ENCODE measurements at places on chromosomes 7 and 10.
A peak's percentile ranks its signal among the peaks of the same experiment; 100 is the strongest.

DNA sequence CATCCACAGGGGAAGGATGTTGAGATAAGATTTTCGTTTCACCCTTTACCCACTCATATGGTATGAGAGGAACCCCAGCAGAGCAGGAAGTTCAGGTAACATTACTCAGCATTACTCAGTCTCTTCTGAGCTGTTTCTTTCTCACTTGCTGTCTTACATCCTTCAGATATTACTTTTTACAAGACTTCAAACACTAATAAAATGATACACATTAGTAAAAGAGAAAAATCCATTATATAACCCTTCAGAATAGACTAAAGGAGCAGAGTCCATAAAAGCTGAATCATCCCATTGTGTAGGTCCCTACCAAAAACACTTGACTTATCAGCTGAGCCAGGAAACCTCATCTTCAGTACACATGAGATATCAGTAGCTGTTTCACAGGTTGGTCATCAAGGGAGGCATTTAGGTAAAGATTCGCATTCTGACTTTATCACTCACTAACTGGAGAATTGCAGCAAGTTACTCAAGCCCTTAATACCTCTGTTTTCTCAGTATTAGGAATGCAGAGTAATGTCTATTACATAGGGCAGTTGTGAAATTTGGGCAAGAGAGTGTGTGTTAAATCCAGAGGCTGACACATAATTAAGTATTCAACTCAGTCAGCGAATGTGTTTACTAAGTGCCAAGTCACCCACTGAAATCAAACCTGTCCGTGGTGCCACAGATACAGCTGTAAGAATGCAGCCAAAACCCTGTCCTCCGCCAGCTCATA lies 44.7 kb downstream of the KLF6 start:
- DNase-seq = no peak

GRCh38 chr7:129170441-129171021 lies 17.9 kb upstream of the SMO start:
- no peak for DNase-seq

DNA sequence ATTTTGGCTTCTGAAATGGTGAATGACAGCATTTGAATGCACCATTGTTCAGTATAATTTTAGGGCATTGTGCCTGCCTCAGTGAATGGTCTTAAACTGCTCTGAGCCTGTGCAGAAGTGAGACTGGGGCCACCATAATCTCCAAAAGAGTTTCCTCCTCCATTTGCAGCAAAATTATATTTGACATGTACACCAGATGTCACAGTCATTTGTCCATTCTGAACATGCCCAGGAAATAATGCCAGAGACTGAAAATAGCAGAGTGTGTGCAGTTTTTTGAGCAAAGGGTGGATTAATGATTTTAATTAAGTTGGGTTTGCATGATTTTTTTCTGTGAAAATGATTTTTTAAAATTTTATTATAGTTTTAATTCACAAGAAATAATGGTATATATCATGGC lies 26.4 kb upstream of the SLC35B4 start:
- DNase-seq = no peak

GRCh38 chr7:99380823-99381663 lies 6.5 kb downstream of the ARPC1B start:
- no peak for DNase-seq

- no peak for DNase-seq
Observed at GRCh38 chr7:41003611-41003940, 699.3 kb downstream of the INHBA start.

DNA sequence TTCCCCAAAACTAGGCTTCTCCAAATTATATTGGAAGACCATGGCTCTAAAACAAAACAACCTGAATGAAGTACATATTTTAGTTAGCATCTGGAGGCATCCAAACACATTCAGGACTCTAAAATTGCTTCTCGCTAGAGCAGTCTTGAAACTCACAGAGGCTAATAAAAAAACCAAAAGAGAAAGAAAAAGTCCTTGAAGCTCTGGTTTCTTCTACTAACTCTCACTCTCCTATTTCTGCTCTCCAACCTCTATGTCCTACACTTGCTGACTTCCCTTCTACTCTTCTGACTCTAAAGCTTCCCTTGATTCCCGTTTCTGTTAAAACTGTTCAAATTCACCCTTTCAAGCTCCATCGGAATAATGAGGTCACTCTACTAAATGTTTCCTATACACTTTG lies 370.7 kb upstream of the HPS1 start:
- DNase-seq = no peak

DNA sequence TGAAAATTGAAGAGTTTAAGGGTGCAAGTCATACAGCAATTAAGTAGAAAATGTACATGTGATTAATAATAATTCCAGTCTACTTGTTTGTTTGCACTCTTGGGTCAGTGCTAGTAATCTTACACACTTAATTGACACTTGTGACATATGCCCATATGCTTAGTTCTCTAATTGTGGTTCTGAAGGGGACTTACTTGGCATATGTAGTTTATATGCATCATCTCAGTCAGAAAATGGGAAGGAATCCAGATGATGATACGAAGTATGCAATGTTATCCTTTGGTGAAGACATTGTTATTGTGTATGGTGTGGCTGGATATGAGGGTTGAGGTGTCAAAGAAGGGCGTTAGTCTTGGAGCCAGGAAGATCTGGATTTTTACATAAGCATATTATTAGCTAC lies 193.5 kb upstream of the HDAC9 start:
- DNase-seq = no peak

- DNase-seq = peak; percentile 11
Observed at GRCh38 chr10:930625-931325, 730 bp downstream of the LARP4B start.

DNA sequence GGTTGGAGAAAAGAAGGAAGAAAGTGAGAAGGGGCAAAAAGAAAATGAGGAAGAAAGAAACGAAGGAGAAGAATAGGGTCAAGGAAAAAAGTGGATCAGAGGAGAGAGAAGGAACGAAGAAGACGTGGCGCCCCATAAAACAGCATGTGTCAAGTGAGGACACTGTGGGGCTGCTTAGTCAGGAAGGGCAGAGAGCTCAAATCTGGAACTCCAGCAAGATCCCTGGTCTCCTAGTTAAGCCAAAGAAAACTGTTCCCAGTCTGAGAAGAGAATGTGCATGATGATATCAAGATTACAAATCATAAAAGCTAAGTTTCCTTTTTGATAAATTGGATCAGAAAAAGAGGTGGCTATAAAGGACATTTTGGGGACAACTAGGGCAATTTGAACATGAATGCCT lies 33.0 kb downstream of the CREB3L2 start:
- no peak for DNase-seq

DNA sequence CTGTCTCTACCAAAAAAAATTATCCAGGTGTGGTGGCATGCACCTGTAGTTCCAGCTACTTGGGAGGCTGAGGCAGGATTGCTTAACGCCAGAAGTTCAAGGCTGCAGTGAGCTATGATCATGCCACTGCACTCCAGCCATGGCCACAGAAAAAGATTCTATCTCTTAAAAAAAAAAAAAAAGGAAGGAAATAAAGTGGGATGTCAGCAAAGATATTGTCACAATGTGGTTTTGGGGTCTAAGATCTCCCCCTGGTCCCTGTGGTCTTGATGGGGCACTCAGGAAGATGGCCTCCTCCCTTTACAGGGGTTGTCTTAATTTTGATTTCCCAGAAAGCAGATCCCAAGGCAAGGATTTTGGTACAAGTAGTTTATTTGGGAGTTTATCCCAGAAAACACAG lies 7.4 kb upstream of the KAZALD1 start:
- no peak for DNase-seq

DNA sequence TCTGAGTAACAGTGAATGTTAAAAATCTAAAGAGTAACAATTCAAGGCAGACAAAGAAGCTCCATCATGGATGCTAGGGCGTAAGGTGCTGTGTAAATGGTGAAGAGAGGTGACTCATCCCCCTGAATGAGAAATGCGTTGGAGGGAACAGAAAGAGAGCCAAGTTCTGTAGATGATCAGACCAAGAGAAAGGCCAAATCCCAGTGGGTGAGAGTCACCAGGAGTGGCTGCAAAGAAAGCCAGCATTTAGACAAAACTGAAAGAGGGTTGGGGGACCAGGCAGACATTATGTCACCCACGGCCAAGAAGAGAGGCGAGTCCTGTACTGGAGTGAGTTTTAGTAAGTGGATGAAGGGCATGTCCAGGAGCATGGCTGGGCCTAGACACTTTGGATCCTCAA lies 153.1 kb downstream of the TRIL start:
- DNase-seq = no peak

DNA sequence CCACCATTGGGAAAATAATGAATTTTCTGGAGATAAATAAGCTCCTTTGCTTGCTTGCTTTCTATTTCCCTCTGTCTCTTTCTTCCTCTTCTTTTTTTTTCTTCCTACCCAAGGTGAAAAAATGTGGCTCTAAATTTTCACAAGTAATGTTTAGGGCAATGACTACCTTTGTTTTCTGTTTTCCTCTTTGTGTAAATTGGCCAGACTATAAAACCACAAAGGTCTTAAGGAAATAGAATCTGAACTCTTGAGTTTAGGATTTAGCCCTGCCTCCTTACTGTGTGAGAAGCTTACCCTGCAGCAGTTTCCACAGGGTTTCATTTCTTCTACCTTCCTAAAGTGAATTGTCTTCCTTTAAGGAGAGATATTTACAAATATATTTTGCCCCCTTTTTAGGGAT lies 330.4 kb downstream of the ARL4A start:
- DNase-seq = no peak

DNA sequence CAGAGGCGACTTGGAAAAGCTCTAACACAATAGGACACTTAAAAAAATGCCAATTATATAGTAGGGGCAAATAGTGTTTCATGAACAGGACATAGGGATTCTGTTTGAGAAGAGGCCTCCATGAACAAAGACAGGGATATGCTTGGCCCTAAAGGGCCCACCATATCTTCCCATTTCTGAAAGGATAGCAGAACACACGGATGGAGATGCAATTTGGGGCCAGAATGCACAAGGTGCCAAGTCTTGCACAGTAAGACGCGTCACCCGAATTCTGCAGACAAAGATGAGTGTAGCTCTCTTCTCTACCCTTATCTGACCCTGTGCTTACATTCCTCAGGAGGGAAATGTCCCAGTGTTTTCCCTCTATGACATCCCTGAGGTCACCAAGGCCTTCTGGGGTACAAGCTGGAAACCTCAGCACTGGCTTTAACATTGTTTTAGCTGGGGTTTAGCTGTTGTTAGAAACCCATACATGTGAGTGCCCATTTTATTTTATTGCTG lies 12.8 kb downstream of the PRKCQ start:
- no peak for DNase-seq

- DNase-seq = no peak
Observed at GRCh38 chr10:34689053-34689452, 126.0 kb downstream of the PARD3 start.

GRCh38 chr10:97991871-97992270 lies 38.5 kb downstream of the CRTAC1 start:
- no peak for DNase-seq

- peak; percentile 39 for DNase-seq
Observed at GRCh38 chr7:95199779-95200558, 124.4 kb downstream of the PON1 start.

DNA sequence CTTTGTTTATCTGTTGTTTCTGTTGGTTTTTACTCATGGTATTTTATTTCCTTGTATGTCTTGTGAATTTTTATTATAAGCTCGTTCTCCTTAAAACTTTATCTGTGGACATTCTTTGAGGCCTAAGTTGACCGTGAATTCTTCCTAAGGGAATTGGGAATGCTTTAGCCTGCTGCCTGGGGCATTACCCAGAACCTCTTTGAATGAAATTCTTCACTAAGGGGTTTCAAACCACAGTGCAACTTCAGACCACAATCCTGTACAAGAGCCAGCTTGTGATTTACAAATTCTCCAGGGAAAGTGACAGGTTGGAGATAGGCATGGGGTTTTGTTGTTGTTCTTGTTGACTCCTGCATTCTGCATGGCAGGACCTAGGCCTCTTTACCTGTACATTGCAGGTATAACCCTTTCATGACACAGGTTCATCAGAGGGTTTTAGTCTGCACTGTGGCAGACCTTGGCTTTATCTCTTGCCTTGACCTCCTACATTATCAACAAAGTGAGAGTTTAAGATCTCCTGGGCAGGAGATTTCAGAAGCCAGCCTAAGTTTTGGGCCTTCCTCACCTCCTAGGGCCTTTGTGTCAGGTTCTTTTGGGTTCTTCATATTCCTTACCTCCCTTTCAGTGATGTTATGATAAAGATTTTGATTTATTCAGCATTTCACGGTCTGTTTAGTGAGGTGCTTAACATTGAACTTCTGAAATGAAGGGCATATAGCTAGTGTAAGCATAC lies 70.2 kb downstream of the ABCC2 start:
- DNase-seq = no peak

DNA sequence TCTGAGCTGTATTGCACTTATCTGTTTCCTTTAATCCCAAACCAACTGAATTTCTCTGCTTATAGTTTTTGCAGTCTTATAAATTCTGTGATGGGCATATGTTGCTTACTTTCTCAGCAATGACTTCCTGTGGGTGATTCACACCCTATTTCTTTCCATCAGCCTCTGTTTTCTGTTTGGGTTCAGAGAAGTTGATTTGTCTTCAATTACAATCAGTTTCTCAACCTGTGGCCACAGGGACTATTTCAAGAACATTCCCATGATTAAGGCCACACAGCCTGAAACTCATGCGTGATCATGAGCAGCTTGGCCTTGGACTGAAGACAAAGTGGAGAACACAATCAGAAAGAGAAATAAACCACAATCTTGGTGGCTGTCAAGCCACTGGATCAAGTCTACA lies 1174.6 kb upstream of the C7orf33 start:
- DNase-seq = no peak

DNA sequence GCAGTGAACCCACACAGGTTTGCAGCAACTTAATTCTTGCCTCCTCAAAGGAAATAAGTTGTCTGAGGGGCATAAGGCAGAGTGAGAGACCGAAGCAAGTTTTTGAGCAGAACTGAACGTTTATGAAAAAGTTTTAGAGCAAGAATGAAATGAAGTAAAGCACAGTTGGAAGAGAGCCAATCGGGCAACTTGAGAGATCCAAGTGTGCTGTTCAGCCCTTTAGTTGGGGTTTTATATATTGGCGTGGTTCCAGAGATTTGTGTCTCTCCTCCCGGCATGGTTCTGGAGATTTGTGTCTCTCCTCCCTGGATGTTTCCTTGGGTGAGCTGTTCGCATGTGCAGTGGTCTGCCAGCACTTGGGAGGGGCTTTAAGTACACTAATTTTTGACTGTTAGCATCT lies 141.4 kb upstream of the DGKB start:
- DNase-seq = no peak

GRCh38 chr7:110050785-110051184 lies 1040.1 kb upstream of the LRRN3 start:
- no peak for DNase-seq

GRCh38 chr10:4109469-4109868 lies 324.5 kb upstream of the KLF6 start:
- no peak for DNase-seq

DNA sequence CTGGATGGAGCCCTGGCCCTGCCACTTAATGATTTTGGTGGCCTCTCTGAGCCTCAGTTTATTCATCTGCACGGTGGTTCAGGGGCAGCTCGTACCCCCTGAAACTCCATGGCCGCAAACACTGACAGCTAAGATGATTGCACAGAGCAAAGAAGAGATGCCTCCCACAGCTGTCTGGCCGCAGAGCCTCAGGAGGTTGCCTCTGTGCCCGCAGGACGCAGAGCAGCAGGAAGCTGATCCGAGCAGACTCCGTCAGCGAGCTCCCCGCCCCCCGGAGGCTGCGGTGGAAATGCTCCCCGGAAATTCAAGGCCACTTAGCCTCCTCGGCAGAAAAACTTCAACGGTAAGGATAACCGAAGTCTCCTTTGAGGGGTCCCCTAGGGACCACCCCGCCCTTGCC lies 30.2 kb upstream of the C10orf53 start:
- no peak for DNase-seq

Data from WERI-Rb-1 (cell line).